ENCODE measurements at places on chromosomes 3 and 15.

- DNase-seq: peak; percentile 85
Observed at GRCh38 chr3:184568924-184569829, 7.6 kb downstream of the EPHB3 start.

- DNase-seq: no peak
Observed at GRCh38 chr3:18087988-18088387, 337.2 kb downstream of the SATB1 start.

GRCh38 chr15:53360881-53361280 lies 398.6 kb downstream of the WDR72 start:
- no peak for DNase-seq

DNA sequence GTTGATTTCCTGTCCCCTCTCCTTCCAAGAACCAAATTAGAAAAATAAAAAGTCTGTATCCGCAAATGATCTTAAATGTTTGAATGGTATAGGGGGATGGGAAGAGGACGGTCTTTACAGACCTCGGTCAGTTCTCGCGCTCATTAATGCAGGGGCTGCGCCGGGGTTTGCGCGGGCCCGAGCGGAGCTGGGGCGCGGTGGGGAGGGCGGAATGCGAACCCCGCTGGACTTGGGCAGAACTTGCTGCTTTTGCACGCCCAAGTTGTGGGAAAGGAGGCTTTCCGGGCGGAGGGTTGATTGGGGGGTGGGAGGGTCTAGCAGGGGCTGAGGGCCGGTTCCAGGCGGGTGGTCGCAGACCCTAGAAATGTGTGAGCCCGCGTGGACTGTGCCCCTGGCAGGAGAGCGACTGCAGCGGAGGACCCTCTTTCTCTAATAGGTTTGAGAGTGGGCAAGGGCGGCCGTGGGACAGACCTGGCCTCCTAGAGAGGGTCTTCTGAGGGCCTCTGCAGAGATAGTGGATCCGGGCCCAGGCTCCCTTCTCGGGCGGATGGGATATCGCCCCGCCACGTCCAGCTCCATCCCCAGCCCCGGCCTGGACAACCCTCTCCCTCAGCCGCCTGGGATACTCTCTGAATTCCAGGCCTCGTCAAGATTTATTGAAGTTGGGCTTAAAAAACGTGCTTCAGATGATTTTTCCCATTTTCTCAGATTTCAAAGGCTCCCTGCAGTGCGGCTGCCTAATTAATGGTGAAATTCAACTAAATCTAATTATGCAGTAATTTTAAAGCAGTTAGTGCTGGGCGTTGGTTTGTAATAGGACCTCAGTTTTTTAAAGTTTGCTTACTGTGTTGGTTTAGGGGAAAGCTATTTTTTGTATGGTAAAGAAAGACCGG lies 11.3 kb downstream of the NR2F2 start:
- DNase-seq: no peak

DNA sequence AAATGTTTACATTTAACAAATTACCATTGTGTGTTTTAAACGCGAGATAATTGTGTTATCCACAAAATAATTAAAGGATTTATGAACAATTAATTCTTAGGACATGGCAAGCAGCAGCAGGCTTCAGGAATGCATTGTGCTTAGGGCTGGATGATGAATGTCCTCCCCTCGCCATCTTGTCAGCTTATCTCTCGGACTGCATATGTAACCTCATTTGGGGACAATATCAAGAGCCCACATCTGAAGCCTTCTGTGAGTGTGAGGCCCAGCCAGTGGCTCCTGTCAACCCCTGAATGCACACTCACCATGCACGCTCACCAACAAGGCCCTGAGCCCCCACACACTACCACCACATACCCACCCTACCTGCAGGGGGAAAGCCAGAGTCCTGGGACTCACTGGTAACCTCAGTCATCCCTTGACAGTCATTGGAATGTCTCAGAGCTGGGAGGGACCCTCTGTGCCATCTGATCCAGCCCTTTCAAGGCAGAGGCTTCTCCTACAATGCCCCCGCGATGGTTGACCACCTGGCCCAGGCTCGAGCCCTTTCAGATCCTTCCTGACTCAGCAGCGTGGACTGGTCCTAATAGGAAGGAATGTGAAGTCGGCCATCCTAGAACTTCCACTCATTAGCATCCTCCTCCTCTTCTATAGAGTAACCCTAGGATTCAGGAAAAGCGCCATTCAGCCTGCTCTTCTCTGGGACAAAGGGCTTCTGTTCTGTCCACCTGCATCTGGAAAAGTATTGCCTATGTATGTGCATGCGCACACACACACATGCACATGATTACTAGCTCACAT lies 38.2 kb downstream of the MRPL46 start:
- DNase-seq: no peak

GRCh38 chr15:60859996-60860494 lies 369.1 kb downstream of the RORA start:
- no peak for DNase-seq

- DNase-seq: peak; percentile 48
Observed at GRCh38 chr3:142987080-142987700, 14.2 kb upstream of the U2SURP start.

- peak; percentile 42 for DNase-seq
Observed at GRCh38 chr15:63244976-63245645, 32.3 kb upstream of the APH1B start.

DNA sequence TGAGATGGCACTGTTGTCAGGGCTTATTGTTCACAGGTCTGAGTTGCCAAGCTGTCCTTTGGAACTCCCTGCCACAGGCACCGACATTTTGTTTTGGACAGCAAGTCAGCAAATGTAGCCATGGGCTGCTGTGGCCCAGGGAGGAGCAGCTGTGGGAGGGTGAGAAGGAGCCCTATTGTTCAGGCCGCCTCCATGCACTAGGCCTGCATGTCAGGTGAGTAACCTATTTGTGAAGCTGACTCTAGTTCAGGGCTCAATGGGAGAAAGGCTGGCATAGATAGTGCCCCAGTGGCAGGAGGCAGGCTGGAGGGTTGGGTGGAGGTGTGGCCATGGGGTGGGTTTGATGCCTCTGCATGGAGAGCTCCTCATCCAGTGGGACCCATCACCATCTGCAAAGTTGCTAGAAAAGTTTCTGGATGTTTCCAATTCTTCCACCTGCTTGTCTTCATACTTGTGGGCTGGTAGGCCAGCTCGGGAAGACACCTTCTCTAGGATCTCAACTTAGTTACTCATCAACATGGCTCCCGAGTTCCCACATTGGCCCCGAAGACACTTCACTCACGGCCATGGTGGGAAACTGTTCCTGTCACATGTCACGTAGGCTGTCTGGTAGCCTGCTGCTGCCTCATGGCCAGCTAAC lies 19.5 kb downstream of the AMOTL2 start:
- DNase-seq: no peak

DNA sequence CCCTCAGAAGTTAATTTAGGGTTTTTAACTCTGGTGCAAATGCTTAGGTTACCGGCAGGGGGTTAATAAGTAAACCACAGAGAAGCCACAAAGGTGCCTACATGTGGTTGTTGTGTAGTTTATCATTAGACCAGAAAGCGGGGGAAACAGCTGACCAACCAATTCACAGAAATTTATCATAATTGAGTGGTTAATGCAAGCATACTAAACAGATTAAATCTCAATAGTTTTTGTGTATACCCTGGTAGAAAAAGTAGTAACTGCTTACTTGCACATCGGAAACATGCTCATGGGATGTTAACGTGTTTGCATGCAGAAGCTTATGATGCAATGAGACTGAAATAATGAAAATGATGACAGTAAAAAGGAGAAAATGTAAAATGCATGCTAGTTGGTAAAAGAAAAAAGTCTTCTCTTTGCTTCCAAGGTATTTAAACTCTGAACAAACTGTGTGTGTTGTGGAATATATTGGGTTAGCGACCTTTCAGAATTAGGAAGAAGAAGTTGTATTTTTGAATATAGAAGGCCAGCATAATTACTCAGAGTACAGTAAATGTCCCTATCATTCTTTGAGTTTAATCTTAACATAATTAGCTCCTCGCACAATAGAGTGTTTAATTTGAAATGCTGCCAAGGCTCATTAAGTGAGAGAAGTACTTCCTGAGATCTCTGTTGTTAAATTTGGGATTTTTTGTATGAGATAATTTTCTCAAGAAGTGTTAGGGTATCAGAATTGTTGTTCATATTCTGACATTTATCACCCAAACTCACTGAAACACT lies 316.2 kb downstream of the PTPRG start:
- no peak for DNase-seq

DNA sequence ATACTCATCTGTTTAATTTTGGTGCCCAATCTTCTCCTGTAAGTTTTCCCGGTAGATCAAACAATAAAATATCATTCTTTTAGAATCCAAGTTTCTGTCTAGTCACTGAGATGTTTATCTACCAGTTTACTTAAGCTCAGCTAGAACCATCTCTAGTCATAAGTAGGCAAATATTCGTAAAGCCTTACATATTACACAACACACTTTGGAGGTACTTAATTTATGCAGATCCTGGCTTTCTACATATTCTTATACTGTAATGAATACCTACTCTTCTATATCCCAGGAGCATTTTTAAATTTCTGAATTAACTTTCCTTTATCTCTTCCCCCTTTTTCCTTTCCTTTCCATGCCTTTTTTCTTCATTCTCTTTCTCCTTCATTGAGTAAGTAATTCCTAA lies 185.9 kb upstream of the ZBTB20 start:
- DNase-seq: no peak

GRCh38 chr3:177744873-177745606 lies 547.8 kb upstream of the TBL1XR1 start:
- peak; percentile 94 for DNase-seq

DNA sequence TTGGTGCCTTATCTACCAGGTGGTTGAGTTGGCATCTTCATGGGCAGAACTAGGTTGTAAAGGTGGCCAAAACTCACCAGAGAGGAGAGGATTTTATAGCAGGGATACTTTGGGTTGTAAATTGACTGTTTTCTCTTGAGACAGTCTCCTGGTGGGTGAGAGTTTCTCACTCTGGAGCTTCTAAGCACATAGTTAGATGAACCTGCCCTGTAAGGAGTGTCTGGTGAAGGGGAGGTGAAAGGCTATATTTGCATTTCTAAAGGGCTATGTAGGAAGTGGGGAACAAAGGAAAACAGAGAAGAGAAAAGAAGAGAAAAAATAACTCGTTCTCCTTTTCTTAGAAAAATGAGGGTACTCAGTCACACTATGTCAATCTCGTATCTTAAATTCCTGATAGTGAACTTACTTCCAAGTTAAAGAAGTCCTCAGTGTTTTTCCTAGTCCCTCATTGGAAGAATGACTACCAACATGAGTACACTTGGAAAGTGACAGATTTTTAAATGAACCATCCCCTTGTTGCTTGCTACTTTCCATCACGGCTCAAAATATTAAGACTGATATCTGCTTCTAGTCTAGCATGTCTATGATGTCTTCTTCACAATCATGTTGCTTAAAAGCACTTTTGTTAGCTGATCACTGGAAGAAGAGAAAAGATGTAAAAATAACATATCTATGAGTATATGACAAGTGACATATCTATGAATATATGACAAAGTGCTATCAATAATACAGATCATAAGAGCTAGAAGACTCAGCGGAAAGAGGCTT lies 113.8 kb upstream of the P2RY1 start:
- no peak for DNase-seq

GRCh38 chr15:37140531-37141058 lies 40.2 kb upstream of the MEIS2 start:
- no peak for DNase-seq

DNA sequence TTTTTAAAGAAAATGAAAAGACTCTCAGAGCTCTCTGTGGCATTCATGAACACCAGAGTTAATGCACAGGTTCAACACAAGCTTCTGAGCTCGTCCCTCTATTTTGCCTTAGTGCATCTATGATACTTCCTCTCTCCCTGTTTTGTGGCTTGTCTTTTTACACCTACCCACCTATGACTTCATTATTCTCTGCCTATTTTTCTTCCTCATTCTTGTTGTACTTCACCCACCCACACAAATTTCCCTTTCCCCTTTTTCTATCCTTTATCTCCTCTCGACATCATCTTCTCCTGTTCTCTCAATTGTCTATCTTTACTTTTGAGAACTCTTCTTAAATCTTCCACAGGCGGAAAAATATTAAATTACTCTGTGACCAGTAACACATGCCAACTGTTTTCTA lies 48.6 kb downstream of the OR5H15 start:
- DNase-seq: no peak

GRCh38 chr3:16802389-16802788 lies 82.4 kb upstream of the PLCL2 start:
- DNase-seq: no peak

GRCh38 chr3:62805106-62805505 lies 70.1 kb downstream of the CADPS start:
- DNase-seq: no peak

DNA sequence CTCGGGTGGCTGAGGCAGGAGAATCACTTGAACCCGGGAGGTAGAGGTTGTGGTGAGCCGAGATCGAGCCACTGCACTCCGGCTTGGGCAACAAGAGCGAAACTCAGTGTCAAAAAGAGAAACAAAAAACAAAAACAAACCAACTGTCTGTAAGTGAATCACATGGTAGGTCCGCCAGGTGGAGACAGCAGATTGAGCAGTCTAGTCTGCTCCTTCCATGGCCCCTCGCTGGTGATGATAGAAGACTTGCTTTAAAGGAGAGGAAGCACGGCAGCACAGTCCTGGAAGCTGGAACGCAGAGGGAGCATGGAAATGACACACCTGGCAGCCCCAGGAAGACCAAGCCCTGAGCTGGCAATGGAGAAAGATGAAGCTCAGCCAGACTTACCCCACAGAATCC lies 31.4 kb upstream of the MGLL start:
- no peak for DNase-seq

DNA sequence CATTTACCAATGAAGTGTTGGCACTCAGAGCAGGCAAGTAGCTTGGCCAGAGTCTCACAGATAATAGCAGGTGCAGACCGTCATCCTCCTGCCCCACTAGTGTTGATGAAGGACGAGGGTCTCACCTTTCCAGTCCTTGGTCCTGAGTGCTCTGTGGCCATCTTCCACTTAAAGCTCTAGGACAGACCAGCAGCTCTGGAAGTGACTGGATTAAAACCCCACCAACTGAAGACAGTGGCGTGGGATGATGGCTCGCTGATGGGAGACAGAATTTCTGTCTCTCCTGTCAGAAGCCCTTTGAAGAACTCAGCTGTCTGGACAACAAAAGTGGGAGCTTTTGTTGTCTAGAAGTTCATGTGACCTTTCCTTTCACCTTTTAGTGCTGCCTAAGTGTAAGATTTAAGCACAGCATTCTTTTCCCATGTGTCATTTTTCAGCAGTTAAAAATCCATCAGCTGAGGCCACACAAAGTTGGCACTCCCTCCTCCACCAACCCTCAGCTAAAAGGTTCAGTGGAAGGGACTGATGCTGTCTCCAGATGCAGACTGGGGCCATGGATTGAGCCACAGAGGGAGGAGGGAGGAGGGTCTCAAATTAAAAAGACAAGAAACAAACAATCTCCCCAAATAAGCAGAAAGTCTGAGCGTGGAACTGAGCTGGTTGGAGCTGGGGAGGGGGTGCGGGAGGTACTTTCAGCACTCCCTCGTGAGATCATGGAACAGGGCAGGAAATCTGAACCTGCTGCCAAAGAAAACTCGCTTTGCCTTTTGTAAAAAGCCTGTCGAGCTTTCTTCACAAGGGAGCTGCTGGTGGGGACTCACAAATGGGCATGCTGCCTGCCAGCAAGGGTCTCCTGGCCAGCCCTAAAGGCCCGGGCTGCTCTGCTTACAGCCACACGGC lies 148.5 kb upstream of the CTDSPL start:
- DNase-seq: peak; percentile 73

GRCh38 chr15:44296625-44297524 lies 8.4 kb downstream of the GOLM2 start:
- DNase-seq: peak; percentile 60
